HFFc6 (cell line): ENCODE measurements at places on chromosomes 7 and 10.

- no peaks in the 10 kb centered on the region for H3K36me3 ChIP-seq
- no peak overlapping the region for H3K4me3 ChIP-seq
- no peak for DNase-seq
- H3K27me3 ChIP-seq, result no peaks in the 10 kb centered on the region
These were observed 151.2 kb downstream of the MAGI2 start for GRCh38 chr7:79302293-79302692.

DNA sequence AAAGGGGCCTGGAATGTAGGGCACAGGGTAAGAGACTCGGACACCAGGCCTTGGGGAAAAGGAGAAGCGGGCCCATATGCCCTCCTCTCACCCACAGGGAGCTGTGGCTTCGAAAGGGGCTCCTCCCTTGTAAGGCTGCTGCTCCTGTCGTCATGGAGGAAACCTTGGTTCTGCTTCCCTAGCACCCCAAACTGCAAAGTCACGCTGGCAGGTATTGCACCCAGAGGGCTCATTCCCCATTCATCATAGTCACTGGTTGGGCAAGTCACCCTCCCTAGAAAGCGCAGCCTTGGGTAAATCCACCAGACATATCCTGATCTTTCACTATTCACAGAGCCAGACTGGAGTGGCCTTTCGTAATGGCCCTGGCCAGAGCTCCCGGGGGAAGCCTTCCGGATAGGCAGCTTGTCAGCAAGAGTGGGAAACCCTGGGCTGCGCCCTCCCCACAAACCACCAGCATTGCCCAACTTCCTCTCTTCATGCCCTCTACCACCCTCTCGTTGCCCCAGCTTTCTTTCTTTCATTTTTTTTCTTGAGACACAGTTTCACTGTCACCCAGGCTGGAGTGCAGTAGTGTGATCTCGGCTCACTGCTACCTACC lies 121.0 kb downstream of the HIP1 start:
- no peak for DNase-seq
- H3K4me1 ChIP-seq, result no peaks in the 10 kb centered on the region
- no peak overlapping the region for H3K27ac ChIP-seq

DNA sequence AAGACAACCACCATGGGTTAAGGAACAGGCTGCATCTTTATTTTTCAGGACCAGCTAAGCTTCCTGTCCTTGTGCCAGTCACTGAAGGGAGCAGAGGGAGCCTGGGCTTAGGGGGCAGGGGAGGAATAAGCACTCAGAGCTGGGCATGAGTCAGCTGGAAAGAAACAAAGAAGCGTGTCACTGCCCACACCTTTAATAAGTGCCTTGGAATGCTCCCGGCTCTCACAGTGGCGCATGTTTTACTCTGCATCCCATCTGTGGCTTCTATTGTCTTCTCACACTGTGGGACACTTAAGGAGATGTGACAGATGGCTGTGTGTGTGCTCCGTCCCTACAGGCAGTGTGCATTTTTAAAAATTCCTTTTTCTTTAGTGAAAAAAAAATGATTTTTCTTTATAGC lies 71.7 kb downstream of the MTURN start:
- H3K4me3 ChIP-seq, result no peak overlapping the region
- peaks cover 11% of the 10 kb centered on the region for H3K4me1 ChIP-seq
- H3K36me3 ChIP-seq, result no peaks in the 10 kb centered on the region
- peaks cover 15% of the 10 kb centered on the region for H3K27me3 ChIP-seq
- peak; percentile 30 for DNase-seq
- no peak overlapping the region for H3K27ac ChIP-seq

- peaks cover 41% of the 10 kb centered on the region for H3K4me1 ChIP-seq
- no peak overlapping the region for H3K27ac ChIP-seq
- H3K4me3 ChIP-seq, result no peak overlapping the region
- H3K27me3 ChIP-seq, result no peaks in the 10 kb centered on the region; the same call in 1 of the 2 replicates
These were observed 173.0 kb upstream of the RHEB start for GRCh38 chr7:151692721-151693120.

DNA sequence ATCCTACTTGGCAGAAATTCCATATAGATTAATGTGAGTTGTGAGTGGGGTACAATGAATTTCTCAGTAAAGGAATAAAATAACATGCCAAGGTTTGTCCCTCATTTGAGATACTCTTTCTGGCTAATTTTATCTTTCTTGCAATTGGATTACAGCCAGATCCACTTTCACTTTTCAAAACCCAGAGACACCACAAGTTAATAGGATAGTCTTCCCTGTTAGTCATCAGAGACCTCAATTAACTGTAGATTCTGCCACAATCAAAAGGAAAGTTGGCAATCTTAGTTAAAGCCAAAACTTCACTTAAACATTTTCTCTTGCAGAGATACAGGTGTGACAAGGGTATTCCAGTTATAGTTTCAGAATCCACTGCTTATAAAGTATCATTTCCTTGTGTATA lies 91.4 kb upstream of the PHYHIPL start:
- no peak for DNase-seq
- no peaks in the 10 kb centered on the region for H3K36me3 ChIP-seq
- H3K4me1 ChIP-seq, result peaks cover 4% of the 10 kb centered on the region
- H3K27me3 ChIP-seq, result peaks cover 18% of the 10 kb centered on the region
- no peak overlapping the region for H3K27ac ChIP-seq
- H3K4me3 ChIP-seq, result no peak overlapping the region

DNA sequence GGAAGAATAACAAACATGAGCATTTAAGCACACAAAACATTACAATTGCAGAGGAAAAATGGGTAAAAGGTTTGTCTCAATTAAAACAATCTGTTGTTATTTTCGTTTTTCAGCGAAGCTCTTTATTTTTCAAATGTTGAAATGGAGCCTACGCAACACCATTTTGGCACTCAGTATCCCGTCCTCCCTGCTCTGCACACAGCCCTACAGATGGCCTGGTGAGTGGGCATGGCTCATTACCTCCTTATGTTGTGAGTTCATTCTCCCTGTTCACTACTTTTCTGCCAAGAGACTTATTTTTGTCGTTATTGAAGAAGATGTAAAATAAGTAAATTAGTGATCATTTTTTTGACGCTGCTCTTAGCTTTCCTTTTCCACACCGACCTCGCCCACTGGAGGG lies 167.8 kb upstream of the CXCL12 start:
- H3K36me3 ChIP-seq, result peaks cover 10% of the 10 kb centered on the region
- H3K4me1 ChIP-seq, result peaks cover 8% of the 10 kb centered on the region; the same call in 1 of the 2 replicates
- no peak for DNase-seq
- no peak overlapping the region for H3K27ac ChIP-seq
- no peak overlapping the region for H3K4me3 ChIP-seq

- no peaks in the 10 kb centered on the region; the same call in 1 of the 2 replicates for H3K27me3 ChIP-seq
- no peak overlapping the region for H3K4me3 ChIP-seq
- H3K4me1 ChIP-seq, result peaks cover 15% of the 10 kb centered on the region
- H3K27ac ChIP-seq, result no peak overlapping the region
These were observed 71.5 kb downstream of the WAPL start for GRCh38 chr10:86449926-86450558.
